ENCODE measurements at places on chromosomes 2 and 18.

DNA sequence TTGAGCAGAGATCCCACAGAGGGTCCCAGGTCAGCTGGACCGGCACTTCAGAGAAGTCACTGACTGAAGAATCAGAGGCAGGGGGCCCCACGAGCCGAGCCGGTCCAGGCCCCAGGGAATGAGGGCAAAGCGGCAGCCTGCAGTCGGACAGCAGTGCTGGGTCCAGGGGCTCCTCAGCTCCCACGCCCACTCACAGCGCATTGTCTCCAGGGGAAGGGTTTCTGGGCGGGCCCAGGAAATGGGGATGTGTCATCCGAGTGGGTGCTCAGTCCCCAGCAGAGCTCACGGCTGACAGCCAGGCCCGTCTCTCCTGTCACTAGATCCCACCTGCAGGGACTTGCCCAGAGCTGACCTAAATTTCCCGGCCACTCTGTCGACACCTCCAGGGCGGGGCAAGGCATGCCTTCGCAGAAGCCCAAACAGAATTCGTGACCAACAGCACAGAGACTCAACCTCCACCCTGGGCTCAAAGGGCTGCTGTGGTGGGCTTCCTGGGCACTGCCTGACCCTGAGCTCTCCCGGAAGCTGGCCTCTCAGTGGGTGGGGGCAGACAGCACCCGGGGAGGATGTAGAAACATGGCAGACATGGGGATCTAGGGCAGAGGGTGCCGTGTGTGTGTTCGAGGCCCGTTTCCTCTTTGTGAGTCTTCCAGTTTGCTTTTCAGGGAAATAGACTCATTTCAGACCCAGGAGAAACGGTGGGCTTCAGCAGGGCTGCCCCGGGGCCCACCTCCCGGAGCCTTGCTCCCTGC lies 42.1 kb upstream of the TAF1B start:
- DNase-seq: no peak

- DNase-seq: no peak
These were observed 28.6 kb downstream of the CROCC2 start for GRCh38 chr2:240934701-240935102.

- DNase-seq: no peak
These were observed 15.5 kb upstream of the SIX2 start for GRCh38 chr2:45024600-45025291.

DNA sequence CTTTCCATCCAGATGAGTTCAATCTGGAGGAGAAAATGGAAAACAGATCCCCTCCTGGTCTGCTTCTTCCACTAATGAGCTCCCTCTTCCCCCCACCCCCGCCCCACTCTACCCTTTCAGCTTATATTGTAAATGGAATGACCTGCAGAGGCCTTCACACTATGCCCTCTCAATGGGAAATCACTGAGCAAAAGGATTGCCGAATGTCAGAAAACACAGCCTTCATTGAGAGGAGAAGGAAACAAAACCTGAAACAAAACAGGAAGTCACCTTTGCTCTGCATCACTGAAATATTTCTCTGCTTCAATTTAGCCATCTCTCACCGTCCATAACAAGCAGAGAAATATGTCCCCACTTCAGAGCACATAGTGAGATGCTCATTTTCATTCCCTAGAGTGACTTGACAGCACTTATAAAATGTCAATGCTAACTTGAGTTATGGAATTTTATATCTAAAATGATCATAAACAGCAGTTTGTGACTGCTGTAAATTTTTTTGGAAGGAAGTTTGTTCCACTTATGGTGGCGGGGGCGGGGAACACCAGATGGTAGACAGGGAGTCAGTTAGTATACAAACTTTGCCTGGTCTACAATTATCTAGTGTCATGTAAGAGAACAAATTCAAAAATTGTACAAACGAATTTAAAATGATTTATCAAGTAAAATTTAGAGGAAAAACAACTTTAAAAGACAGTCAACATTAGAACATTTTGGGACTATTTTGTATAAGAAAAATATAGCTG lies 1.8 kb upstream of the FRZB start:
- DNase-seq: no peak

- DNase-seq: no peak
These were observed 179.7 kb downstream of the ST6GAL2 start for GRCh38 chr2:106706283-106706682.

GRCh38 chr2:46230115-46230571 lies 67.1 kb upstream of the EPAS1 start:
- no peak for DNase-seq

- no peak for DNase-seq
These were observed 226.2 kb downstream of the SLC8A1 start for GRCh38 chr2:40225670-40226210.

- no peak for DNase-seq
These were observed at the start of gene PIEZO2 for GRCh38 chr18:11149441-11150270. Gene PIEZO2 (minus strand): TSS chr18:11149569. CDS start chr18:11148588, 981 bp downstream.

DNA sequence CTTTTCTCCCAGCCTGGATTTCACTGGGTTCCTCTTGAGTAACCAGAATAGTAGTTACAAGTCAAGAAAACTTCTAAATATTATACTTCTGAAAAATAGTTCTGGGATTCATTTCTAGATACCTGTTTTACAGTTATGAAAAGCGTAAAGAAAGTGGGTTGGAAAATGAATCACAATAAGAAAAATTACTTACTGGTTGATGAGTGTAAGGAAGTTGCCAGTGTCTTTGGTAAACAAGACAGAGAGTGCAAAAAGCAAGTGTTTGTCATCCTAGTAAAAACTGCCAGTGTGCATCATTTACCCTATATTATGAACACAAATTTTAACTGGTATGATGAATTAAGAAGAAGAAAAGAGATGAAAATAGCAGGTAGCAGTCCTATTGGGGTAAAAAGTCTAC lies 88.9 kb downstream of the R3HDM1 start:
- no peak for DNase-seq

DNA sequence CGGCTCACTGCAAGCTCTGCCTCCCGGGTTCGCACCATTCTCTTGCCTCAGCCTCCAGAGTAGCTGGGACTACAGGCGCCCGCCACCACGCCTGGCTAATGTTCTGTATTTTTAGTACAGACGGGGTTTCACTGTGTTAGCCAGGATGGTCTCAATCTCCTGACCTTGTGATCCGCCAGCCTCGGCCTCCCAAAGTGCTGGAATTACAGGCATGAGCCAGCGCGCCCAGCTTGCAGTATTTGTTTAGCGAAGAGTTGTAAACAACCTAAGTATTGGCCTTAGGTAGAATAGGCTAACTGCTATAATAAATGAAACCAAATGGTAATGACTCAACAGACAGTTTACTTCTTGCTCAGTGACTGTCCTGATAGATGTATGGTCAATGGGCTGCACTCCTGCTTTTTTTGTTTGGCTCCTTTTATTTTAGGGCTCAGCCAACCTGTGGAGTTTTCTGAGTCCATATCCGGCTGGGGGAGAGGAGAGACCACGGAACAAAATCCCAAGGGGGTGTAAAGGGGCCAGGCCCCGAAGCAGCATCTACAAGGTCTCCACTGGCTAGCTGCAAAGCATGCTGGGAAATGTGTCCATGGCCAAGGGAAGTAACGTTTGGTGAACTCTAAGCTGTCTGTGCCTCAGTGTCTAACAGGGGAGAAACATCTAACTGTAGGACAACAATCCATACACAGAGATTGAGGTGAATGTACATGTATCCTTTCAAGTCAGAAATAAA lies 841.0 kb upstream of the ID2 start:
- DNase-seq: no peak

GRCh38 chr2:32844253-32844652 lies 102.5 kb upstream of the LTBP1 start:
- no peak for DNase-seq

- DNase-seq: no peak
These were observed 430.7 kb downstream of the CDH2 start for GRCh38 chr18:27746241-27746640.

GRCh38 chr2:69021727-69022126 lies 8.7 kb downstream of the ANTXR1 start:
- no peak for DNase-seq

DNA sequence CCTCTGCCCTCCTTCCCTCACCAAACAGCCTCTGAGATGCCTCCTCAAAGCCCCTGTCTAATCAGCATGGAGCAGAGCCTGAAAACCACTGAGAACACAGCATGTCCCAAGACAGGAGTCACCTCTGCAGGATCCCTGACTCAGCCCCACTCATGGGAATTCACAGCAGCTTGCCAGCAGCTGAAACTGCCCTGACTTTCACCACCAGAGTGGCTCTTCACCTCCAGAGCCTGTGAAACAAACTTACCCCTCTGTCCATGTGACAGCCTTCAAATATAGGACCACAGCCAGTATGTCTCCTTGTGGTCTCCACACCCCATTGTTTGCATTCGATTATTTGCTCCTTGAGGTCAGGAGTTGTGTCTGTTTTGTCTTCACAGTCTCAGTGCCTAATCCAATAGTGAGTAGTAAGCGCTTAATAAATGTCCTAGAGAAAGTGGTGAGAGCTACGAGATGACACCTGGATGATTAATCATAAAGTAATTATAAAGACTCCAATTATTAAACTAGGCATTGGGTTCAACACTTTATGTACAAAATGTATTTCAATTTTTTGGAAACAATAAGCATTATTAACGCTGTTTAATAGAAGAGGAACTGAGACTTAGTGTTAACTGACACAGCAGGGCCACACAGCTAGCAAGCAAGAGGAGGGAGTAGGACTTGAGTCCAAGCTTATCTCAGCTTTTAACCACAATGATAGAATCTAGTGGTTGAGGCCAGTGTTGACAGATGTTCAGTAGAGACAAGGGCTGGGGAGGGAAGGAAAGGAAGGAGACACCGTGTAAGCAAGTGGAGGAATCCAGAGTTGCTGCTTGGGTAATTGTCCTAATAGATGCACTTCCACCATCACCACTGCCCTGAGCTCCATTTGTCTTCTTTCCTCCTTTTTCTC lies 358.7 kb upstream of the TNP1 start:
- DNase-seq: no peak

DNA sequence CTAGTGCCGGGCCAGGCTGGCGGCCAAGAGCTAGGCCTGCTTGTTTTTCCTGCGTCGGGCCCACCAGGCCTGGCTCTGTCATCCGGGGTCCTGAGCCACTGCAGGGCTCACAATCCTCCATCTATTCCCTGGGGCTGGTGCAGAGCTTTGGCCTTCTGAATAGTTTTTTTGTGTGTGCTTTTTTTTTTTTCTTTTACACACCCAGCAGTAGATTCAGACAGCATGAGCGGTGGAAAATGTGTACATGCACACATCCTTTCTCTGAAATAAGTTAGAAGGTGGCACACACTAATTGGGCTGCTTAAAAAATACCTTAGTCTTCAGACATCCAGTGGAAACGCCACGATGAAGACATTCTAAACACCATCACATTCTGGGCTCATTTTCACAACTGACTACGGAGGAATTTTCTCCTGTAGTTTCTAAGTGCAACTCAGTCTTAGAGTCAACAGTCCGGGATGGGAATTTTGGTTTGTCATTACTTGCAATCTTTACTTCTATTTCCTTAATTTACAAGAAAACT lies 6.1 kb downstream of the ZFP36L2 start:
- no peak for DNase-seq

Data from stimulated activated CD4-positive, alpha-beta T cell treated with anti-CD3 and anti-CD28 coated beads, Interleukin-1b, Interleukin-23, amount 100 ng/mL, for 24 hours (primary cell).